Caki2 (cell line): ENCODE measurements at places on chromosomes 2 and 18.

DNA sequence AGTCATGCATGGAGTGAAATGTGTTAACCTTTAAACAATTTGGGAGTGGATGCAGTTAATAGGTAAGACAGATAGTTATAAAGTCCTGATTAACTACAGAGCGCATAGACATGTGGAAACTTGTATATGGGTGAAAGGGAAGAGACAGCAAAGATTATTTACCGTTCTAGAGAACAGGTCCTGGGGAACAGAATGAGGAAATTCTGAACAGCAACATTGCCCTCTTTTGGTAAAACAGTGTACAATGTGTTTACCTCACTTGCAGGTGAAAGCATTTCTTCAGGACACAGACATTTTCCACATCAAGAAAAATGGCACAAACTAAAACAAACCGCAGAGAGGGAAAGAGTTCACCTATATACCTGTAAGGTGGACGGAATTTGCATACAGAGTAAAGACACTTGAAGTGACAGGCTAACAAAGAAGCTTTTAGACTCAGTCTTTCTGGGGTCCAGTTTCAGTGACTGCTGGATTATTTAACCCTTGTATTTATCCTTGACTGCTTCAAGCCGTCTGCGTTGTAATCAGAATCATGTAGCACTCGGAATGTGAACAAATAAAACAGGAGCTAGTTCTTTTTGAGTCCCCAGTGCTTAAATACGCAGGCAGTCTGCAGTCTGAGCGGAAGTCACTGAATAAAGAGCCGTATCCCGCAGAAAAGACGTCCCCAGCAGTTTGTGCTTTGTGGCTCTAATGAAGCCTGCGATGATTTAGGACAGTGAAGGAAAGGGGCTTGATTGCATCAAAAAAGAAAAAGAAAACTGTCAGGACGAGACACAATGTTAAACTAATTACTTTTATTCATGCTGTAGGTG lies 364.8 kb upstream of the GALNT5 start:
- DNase-seq = peak; percentile 51

DNA sequence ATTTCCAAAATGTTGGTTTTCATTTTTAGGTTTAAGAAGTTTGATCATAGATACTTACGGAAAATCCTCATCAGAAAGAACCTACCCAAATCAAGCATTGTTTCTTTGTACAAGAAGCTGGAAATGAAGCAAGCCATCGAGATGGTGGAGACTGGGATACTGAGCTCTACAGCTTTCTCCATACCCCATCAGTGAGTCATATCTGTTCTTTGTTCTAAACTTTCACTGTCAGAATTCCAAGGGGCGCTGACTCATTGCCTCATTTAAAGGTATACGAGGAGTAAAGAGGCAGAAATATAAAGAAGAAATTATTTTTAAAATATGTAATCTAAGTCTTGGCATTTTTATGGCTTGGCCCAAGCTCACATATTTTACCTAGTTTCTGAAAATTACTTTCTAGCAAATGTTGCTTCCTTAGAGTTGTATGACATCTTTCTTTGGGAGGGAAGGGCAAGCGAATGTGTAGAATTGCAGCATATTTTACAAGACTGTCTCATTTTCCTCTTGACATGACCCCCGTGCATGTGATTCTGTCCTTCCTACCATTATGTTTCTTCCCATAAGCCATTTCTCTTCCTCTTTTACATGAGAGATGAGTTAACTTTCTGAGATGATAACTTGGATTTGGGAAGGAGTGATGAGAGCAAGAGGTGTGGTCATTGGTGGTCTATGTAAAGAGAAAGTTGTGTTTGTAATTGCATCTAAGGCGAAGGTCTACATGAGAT lies 41.2 kb downstream of the SLC9A4 start:
- DNase-seq = peak; percentile 70

DNA sequence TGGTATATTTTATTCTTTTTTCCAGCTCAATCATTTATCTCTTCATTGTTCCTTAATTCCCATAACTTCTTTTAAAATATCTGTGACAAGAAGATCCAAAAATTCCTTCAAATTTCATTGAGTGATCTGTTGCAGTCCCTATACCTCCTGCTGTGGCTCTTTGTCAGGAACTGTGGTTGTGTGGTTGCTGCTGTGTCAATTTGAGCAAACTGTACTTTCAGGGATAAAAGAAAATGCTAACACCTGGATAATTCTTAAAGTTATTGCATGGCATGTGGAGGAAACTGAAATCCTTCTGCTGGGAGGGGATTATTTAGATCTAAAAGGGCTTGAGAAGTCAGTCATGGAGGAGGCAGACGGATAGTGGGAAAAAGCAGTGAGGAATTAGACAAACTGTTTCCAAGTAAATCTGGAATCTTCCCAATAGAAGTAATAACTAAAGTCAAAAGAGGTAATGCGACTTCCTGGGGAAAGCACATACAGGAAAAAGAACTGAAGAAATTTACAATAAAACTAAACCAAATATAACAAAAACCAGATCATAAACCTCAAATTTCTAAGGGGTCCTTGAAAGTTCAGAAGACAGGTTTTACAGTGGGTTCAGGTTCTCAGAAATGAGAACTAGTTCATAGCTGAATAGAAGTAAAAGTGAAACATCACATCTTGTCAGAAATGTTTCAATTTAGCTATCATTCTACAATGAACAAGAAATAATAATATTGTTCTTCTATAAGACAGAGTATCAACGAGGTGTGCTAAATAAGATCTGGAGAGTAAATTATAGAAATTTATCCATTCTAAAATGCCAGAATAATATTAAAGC lies 33.5 kb upstream of the CD226 start:
- DNase-seq = no peak

- DNase-seq = no peak
Measured at GRCh38 chr18:48837676-48838075, 113.1 kb downstream of the SMAD7 start.

- DNase-seq = no peak
Measured at GRCh38 chr2:47061944-47062678, 93.0 kb downstream of the STPG4 start.

DNA sequence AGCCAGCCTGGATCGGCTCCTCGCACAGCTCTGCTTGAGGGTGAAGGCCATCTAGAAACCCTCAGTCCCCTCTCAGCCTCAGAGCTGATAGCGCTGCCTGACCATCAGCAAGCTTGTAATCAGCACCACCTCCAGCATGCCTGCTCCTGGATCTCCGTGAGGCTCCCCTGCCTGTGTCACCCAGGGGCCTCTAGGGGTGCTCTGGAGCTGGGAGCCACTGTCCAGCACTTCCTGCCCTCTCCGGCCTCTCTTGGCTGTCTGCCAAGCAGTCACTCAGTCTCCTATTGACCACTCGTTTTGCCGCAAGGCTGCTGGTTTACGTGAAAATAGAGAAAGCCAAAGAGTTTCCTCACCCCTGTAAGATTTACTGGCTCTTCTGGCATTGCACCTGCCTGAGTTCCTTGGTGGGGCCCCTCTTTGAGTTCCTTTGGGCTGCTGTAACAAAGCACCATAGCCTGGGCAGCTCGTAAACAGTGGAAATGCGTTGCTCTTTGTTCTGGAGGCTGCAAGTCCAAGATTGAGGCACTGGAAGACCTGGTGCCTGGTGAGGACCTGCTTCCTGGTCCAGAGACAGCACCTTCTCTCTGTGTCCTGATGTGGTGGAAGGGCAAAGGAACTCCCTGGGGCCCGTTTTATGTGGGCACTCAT lies 17.9 kb downstream of the CAPN10 start:
- peak; percentile 52 for DNase-seq

DNA sequence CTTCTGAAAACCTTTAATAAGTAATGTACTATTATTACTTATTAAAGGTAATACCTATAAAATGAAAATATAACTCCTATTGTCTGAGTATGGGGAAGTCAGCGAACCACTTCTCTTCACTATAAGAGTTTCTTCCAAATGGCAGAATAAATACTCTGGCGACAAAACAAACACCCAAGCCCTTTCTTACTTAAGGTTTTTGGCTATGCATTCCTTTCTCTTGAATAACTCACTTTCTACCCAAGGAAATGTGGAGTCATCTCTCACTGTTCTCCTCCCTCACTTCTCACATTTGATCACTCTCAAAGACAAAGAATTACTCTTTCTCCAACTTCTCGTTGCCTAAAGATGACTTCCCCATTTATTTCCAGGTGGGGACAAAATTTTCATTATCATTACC lies 816.8 kb upstream of the CRIM1 start:
- no peak for DNase-seq

DNA sequence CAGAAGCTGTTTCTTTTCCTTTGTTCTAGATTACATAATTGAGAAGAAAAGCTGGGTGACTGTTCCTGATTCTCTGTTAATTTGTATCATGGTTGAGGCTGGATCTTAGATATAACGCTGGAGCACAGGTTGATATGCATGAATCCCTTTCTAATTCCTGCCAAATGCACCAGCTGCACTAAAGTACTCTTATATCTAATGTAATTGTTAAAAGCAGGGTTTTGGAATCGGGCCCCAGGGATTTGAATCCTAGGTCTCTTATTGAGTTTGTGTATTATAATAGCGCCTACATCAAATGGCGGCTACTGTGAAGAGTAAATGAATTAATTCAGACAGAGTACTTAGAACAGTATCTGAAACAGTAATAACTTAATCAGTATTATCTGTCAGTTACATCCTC lies 80.4 kb downstream of the MC4R start:
- DNase-seq = no peak

- no peak for DNase-seq
Measured at GRCh38 chr2:86292571-86293515, 44.6 kb downstream of the REEP1 start.

DNA sequence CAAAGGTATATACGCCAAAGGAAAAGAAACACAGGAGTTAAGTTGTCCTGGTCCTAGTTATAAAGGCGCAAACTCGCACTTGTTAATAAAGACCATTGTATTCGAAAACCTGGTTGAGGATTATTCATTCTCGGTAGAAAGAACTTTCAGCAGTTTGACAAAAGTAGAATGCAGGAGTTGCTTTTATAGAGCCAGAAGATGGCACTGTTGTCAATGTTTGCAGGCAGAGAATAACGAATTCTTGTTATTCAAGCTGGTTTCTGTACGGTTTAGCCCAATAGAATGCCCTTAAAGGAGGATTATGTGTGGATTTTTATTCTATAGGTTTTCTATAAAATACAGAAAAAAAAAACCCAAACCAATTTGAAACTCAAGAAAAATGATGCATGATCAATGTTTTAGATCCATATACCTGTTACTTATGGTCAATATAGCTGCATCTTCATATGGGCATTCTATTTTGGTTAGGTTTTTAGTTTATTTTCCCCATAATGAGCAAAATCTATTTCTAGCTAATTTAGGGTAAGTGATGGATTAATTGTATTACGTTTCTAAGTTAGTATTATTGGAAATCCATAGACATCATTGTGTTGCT lies 510.3 kb downstream of the PLCL1 start:
- peak; percentile 25 for DNase-seq
